ENCODE measurements at places on chromosomes 5 and 9.

DNA sequence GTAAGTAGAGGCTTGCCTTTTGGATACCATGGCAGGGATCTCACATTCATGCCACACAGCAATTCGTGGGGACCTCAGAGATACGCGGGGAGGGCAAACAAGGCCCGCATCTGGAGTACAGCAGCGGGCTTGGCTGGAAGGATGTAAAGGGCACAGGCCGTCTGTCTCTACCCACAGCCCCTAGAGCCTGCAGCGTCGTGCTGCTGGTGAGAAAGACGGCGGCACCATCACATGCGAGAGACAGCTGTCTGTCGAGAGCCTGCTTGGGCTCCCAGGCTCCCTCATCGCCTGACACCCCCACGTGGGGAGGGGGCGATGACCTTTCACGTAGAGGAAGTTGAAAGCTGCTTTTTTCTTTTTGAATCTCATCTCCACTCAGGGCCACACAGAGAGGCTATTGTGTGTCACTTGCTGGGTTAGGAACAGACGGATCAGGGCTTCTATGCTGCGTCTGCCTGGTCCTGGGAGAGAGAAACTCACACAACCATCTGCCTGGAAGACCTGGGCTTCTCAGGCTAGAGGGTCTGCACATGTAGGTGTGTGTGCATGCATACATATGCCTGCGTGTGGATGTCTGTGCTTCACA is 134.6 kb upstream of the PPP1R26 start:
- no peak for DNase-seq

DNA sequence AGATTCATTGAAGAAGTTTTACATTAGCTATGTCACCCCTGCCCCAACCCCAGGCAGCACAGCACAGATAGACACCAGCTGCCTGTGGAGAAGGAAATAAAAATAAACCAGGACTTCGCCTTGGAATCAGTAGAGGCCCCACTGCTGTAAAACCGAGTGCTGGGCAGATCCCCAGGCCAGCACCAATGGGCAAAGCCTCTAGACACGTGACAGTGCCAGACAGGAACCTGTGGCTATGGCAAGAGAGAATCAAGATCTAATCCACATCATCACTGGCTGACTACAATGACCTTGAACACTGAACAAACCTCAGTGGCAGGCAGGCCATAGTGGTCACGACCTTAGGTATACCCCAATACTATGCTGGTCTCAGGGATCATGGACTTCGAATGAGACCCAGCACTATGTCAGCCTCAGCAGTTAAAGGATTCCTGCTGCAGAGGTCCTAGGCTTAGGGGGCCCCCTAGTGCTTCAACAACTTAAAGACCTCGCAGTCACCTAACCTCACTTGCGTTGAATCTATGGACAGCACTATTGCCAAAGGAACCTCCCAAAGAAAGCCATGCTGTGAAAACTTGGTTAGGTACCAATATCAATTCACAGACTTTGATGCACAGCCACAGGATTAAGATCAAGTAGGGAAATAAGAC is 2118.6 kb upstream of the C9orf72 start:
- no peak for DNase-seq

DNA sequence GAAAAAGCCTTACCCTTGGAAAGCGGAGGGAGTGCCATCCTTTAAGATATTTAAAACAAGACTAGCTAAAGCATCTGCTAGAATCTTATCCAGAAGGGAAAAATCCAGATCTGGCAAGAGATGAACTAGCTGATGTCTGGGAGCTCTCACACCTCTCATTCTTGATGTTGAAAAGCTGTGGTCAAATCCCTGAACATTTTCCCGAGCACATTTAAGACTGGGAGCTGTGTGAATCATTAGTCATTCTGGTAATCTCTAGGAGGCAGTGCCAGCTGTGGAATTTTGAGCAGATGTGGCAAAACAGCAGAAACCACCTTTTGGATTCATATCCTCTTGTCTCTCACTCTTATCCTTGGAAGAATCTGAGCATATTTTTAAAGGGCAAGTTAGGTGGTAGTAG is 218.0 kb downstream of the MAN2A1 start:
- DNase-seq = no peak

GRCh38 chr9:34629491-34629808 is 584 bp upstream of the ARID3C start:
- no peak for DNase-seq

DNA sequence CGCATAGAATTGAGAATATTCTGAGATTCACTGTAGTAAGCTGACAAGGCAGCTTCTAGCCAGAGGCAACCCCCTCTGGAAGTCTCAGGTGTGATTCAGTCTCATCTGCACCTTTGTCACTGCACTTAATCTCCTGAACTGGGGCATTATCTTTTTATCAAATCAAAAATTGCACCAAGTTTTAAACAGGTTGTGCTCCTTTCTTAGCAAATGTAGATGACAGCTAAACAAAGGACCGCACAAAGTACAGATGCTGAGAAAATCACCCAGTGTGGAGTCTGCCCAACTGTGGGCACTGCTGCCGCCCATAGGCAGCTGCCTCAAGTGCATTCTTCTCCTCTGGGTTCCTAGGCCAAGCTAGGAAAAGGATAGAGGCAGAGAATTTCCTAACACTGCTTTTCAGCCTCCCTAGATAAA is 51.1 kb downstream of the STARD4 start:
- DNase-seq = no peak

GRCh38 chr9:37632479-37632878 is 18.3 kb upstream of the FRMPD1 start:
- no peak for DNase-seq

GRCh38 chr5:170138273-170138672 is 32.6 kb downstream of the FOXI1 start:
- no peak for DNase-seq
